ENCODE measurements at places on chromosomes 3 and 15.

- no peak for DNase-seq
Observed at GRCh38 chr3:77506384-77506783, 466.5 kb downstream of the ROBO2 start.

GRCh38 chr15:47013446-47013845, 703.9 kb upstream of the SEMA6D start:
- no peak for DNase-seq

DNA sequence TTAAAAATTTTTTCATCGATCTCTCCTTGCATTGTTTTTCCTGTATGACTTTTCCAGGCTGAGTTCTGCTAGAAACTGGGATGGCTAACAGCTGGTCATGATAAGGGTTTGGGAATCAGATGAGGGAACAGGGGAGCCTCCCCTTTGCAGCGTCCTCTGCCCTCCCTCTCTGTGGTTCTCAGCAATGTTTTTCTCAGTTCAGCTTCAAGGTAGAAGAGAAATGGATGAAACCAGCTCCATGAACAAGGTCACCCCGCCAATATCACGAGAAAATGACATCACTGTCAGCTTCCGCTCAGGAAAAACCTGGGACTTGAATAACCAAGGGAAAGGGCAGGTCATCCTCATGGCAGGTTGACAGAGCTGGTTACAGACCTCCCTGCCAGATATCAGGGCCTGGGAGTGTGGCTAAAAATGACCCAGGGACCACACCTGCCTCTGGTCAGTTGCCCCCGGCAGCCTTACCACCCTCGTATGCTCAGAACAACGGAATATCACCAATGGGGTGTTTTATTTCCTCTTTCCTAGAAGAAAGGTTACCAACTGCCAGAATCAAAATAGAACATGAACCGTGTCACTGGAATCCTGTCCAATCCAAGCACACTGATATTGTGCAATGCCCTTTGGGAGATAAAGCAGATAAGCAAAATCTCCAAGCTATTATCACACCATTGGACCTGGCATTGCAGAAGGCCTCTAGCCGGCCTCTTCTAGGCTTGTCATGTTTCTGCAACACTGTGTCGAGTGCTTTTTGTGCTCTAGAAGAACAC, 26.1 kb downstream of the LSM3 start:
- no peak for DNase-seq

DNA sequence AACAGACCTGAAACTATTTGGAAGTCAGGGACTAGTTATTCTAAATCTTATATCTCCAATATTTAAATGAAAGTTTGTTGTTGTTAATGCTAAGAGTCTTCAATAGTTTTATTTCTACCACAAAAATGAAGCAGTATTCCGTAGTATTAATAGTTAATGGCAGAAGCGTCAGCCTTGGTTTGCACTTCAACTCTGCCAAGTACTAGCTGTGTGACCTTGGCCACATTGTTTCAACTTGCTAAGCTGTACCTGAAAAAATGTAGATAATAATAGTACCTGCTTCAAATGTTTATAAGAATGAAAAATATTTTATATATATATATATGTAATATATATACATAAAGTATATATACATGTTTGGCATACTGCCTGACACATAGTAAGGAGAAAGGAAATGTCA, 354.6 kb upstream of the SATB1 start:
- DNase-seq, result no peak

DNA sequence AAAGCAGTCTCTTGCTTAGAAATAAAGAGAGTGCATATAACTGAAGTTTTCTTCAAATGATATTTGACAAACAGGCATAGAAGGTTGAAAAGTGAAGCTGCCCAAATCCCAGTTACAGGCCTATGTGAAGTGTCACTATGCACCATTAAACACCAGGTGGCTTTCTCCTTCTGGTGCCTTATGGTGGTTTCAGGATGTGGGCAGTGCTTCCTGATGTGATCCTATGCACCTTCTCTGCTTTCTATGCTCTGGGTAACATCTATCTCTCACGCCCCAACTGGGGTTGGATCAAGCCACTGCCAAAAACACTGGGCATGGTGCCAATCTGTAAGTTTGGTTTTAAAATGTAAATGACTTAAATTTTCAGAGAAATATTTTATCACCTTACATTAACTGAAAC, 744.7 kb downstream of the TUSC7 start:
- no peak for DNase-seq

DNA sequence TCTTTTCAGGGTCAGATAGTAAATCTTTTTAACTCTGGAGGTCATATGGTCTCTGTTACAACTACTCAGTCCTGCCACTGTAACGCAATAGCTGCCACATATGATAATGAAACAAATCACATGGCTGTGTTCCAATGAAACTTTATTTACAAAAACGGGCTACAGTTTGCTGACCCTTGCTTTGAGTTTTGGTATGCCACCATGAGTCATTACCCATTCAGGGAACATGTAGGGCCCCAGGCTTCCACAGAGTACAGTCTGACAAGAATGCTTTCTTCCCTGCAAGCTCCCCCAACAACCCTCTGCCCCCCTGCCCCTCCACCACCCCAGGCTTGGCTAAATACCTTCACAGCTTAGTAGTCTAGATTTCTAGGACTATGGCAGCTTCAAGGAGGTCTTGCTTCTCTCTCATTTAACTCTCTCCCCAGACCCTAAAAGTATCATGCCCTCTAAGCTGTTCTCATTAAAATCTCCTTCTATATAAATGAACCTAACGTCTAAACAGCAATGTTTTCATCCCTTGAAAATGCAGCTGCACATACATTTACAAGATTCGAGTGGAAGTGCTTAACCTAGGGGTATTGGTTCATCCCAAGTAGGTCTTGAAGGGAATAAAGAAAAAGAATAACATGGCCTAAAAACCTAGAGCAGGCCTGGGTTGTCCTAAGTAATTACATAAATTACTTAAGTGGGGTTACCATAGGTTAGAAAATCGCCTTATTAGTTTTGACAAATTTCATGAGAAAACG, 117.8 kb upstream of the PRICKLE2 start:
- no peak for DNase-seq

- no peak for DNase-seq
Observed at GRCh38 chr3:113594066-113594465, 61.7 kb downstream of the SIDT1 start.

GRCh38 chr3:9951962-9952805, at the start of gene PRRT3:
TSS of gene PRRT3 (minus strand) at chr3:9952408. CDS start at chr3:9950115, 2,293 bp downstream.
- DNase-seq, result peak; percentile 56

GRCh38 chr3:177787279-177788041, 590.2 kb upstream of the TBL1XR1 start:
- no peak for DNase-seq

- no peak for DNase-seq
Observed at GRCh38 chr3:123653221-123653682, 68.4 kb upstream of the HACD2 start.

- DNase-seq, result no peak
Observed at GRCh38 chr3:80234706-80235105, 466.9 kb upstream of the ROBO1 start.

GRCh38 chr3:67468511-67468910, 185.9 kb downstream of the SUCLG2 start:
- no peak for DNase-seq

DNA sequence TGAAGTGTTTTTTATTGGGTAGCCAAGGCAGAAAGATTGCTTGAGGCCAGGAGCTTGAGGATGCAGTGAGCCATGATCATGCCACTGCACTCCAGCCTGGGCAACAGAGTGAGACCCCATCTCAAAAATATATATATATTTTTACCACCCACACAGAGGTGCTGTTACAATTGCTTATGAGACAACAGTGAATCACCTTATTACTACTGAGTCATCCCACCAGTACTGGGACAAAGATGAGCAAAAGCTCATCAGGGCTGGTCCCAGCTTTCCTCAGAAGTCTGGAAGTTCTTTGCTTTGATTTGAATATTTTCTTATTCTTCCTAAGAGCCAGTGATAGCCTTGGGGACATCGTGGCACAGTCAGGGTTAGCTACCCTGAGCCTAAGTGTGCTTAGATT, 207.7 kb downstream of the SOX2 start:
- no peak for DNase-seq

- no peak for DNase-seq
Observed at GRCh38 chr3:33768578-33769330, 29.7 kb upstream of the PDCD6IP start.

DNA sequence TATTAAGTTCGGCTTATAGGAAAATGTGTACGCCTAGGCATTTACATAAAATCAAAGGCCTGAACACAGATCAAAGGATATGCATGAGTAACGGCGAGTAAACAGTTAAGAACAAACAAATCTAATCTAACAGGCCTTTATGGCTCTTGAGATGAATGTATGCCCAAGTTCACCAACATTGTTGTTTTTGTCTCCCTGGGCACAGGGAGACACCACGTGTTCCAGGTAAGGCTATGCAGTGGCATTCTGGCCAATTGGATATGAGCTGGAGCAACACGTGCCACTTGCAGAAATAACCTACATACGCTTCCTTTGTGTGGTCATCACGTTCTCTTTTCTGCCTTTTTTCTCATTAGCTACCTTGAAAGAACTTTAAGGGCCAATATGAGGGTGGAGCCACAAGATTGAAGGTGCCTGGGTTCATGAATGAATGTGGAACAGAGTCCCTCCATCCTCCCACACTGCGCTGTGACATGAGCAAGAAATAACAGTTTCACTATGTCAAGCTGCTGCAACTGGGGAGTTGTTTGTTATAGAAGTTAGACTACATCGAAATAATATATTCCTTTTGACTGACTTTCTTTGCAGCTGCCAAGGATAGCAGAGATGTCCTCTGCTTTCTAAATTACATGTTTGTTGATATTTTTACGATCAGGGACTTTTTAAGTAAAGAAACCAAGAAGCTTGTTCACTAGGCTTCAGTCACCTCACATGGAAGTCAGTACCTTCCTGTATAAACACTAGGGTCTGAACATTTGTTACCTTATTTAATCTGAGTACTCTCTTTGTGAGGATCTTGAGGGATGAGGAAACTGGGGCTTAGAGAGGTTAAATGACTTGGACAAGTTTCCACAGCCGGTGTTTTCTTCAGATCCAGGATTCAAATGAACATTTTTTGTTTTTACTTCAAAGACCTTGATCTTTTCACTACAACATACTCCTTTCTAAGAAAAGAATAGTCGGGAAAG, 427.5 kb upstream of the TBL1XR1 start:
- no peak for DNase-seq

DNA sequence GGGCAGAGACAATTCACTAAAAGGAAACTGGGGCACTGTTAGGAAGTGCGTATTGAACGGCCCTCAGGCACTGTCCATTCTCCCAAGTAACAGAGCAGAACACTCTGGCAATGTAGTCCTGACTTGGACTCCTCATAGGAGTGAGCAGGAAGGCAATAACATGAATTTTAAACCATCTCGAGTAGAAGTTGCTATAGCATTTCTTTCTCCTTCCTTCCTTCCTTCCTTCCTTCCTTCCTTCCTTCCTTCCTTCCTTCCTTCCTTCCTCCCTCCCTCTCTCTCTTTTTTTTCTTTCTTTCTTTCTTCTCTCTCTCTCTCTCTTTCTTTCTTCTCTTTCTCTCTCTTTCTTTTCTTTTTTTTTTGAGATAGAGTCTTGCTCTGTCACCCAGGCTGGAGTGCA, 46.4 kb upstream of the TRA2B start:
- DNase-seq, result no peak

DNA sequence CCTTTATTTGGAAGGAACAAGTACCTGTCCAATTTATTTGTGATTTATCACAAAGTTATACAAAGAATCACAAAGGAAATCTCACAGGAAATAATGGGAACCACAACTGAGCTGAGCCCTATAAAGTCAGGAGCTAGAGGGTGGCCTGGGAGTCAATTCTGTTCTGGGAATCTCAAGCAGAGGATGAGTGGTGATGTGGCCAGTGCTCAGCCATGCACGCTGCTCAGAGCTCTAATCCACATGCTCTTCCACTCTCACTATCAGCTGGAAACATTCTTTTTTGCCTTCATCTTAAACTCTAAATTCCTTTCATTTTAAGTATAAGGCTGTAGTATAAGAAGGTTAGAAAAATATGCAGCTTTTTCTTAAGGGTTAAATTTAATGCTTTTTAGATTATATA, 36.6 kb downstream of the UACA start:
- no peak for DNase-seq

- no peak for DNase-seq
Observed at GRCh38 chr15:101795455-101795854, 7.9 kb upstream of the OR4F6 start.

- DNase-seq, result no peak
Observed at GRCh38 chr3:184765047-184765729, 46.8 kb upstream of the VPS8 start.

DNA sequence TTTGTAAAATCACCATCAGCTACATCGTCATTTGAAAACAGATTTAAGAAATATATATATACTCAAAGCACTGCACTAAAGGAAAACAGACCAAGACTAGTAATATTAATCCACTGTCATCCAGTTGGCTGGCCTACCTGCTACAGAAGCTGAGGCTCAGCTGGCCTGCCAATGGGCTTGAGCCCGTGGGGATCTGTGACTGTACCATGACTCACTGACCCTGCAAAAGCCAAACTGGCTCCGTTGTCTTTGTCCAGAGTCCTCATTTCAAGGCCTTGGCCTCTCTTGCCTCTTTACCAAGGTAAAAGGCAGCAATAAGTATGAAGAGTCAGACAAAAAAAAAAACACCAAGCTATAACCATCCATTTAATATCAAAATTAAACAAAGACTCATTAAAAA, 463.5 kb upstream of the RASGRP1 start:
- DNase-seq, result no peak

DNA sequence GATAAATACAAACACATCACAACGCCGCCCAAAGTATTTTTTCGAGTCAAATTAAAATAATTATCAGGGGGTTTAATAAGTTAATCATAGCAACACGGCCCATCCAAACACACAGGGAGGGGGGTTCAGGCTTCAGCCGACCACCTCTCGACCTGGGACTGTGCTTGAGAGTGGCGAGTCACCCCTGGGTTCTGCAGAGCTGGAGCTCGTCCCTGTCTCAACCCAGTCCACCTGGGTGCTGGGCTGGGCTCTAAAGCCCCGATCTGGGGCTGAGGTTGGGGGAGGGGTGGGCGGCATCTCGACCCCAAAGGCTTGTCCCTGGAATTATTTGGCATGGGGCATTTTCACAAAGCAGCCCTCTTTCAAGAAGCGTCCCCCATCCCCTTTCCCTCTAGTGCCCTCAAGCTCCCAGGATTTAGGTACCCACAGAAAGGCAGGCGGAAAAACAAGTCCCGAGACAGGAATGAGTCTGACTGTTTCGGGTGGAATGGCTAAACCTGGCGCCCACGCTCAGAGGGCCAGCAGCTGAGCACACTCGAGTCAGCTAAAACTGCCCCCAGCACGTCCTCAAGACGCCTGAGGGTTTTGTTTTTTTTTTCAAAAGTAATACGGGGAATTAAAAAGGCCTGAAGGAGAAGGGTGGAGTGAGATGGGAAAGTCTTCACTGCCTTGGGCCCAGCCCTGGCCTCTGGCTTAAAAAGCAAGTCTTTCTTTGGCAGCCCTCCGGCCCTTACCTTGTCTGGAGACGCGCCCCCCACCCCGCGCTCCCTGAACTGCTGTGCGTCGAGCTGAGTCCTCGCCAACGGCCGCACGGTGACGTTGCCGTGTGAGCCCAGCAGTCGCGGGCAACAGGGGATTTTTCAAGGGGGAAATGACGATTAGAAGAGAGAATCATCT, 32.5 kb downstream of the NR2F2 start:
- no peak for DNase-seq

GRCh38 chr3:10353160-10353559, 32.2 kb upstream of the SEC13 start:
- DNase-seq, result no peak

Measured in activated CD8-positive, alpha-beta memory T cell treated with anti-CD3 and anti-CD28 coated beads, Interleukin-2, amount 50 U/mL, for 4 hours (primary cell).